Daoy (cell line): ENCODE measurements at places on chromosomes 7 and 10. TPM values are rescaled to one million over a fixed set of nuclear protein-coding genes. Genes with fewer than 3 reads are reported as not detected.
A peak's percentile ranks its signal among the peaks of the same experiment; 100 is the strongest.

The EXOSC1 gene
- 37.7 and 49.1 TPM in 2 replicates for total RNA-seq

The AGMO gene
- 0.06 TPM in 1 of 2 replicates, not detected in the other for total RNA-seq

The HPS6 gene
- total RNA-seq = 16.0 and 19.7 TPM in 2 replicates

DNA sequence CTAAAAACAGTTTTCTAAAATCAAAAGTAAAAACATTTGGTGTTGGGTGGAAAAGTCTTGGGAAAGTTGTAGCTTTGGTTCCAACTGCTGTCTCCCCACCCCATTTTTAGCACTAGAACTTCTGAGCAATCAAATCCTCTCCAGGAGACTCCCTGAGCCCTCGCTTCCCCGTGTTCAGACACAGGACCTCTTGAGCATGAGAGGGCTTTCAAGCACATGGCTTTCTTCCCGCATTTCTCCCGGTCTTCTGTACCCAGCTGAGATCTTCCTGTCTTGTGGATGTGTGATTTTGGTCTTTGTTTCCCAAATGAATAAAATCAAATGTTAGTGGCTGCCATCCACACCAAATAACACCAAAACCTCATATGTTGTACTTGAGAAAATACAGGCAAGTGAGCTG, 5.0 kb downstream of the CXCL12 start:
- DNase-seq = no peak

The SH3PXD2A gene
- total RNA-seq = 3.4 and 4.1 TPM in 2 replicates

DNA sequence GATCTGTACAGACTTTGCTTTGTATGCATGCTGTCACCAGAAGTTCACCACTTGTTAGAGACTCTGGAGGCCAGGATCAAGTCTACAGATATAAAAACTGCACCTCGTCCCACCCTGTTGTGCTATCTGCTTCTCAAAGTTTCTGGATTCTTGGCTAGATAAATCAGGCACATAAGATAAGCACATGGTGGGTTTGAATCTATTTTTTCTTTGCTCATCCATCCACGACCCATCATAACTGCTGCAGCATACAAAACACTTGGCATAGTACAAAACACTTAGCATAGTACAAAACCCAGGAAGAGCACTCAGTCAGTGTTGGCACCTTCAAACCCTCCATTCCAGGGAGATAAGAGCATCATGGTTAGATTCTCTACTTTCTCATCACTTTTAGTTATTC, 42.4 kb upstream of the ANKRD1 start:
- DNase-seq = no peak

The PDZD7 gene
- total RNA-seq = 0.42 and 0.51 TPM in 2 replicates

DNA sequence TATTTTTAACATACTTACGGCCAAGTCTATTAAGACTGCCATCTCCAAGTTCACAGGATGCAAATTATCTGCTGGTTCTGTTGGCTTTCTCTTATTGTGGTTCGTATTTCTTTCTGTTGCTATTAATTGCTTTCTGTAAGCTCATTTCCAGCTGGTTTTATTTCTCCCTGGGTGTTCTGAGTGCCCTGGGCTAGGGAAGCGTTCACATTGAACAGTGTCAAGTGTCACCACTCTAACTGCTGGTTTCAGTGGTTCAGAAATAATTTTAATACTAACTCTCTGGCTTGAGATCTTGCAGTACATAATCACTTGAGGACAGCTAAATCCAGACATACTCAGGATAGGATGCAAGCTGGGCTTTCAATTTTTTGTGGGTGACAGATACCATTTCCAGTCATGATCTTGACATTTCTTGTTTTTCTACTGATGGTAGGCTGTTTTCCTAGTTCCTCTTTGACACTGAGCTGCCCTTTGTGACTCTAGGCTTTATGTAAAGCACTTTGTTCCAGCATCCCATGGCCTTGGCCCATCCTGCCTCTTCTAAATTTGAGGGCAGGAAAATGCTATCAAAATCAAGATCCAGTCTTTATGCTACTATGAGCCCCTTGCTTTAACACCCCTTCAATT, 117.6 kb downstream of the SNX13 start:
- DNase-seq = no peak

The ADRB1 gene
- not detected in 2 replicates for total RNA-seq

DNA sequence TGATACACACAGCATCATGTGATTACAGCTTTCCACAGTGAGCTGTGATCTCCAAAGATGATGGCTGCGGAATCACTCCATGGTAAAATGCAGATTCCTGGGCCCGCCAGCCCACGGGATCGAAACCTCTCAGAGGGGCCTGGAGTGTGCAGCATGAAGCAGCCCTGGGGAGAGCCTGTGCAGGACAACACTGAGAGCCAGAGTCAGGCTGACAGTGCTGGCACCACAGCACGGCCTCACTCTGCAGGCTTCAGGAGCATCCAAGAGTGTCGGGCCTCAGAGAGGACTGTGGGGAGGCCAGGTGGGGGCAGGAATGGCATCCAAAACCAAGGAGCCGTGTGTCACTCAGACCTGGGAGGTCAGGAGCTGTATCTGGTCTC, 533.4 kb downstream of the TCERG1L start:
- no peak for DNase-seq

GRCh38 chr10:118742032-118742431, 12.7 kb downstream of the CACUL1 start:
- no peak for DNase-seq

The ZNF503 gene
- total RNA-seq = 3.7 and 5.7 TPM in 2 replicates

GRCh38 chr10:5553400-5554170, 28.8 kb downstream of the CALML3 start:
- DNase-seq = peak; percentile 57

- no peak for DNase-seq
Measured at GRCh38 chr10:15027741-15028140, 16.0 kb upstream of the OLAH start.

DNA sequence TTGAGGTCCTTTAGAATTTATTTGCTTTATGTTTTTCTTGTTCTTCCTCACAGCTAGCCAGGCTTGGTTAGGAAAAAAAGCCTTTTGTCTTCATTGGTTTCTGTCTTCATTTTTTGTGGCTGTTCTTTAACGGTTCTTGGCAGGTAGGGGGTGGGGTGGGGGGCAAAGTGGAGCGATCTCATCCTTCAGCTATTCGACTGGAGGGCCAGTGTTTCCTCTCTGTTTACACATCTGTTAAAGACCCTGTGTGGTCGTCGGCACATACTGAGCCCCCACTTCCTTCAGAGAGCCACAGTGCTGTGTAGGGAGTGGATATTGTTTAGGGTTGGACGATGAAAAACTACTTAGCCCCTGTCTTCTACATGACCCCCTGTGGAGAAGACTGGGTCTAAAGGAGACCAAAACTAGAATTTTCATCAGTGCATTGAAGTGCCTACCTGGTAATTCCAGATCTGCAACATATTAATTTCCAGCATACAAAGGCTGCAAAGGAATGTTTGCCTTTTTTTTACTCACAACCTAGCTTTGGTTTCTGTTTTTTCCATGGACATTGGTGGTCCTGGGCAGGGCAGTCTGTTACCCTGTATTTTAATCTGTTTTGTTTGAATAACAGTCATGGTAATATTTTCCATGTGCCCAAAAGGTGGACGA, 29.0 kb downstream of the PRPF18 start:
- peak; percentile 25 for DNase-seq

The UFSP1 gene
- 4.8 and 6.1 TPM in 2 replicates for total RNA-seq

DNA sequence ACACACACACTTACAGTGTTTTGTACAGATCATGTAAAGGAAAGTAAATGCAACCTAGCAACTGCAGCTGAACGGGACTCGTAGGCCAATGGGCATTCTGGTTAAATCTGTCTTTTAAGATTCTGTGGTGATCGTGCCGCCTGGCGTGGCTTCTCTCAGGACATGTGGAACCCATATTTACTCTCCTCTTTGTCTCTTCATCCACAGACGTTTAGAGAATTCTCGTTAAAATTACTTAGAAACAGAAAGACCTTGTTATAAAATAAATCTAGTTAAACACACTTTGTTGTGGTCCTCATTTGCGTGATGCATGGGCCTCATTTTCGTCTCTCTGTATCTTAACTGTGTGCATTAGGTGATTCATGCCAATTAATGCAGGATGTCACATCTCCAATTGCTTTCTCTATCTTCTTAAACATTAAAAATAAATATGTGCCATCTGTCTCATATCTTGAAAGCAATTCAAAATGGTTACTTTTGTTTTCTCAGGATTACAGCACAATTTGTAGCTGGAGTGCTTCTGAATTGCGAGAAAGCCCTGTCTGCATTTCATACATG, 11.5 kb downstream of the KLF6 start:
- no peak for DNase-seq

DNA sequence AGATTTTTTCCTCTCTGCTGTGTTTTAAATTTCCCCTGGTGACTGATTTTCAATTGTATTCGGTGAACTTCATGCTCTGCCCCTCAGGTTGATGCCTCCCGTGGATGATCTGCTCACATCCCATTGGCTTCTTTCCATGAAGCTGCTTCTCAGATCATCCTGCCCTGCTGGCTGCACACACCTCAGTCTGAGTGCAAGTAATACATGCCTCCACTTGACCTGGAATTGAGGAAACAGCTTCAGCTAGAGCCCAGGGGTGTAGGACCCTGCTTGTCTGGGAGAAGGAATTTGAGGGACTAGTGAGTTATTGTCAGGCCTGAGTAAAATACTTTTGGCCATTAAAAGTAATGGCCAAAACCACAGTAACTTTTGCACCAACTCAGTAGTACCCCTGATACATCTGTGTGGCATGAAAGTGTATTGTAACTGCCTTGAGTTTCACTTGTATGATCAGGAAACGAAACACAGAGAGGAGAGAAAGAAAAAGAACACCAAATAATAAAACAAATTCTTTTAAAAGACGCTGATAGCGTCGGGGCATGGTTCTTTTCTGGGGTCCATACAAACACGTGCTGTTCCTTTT, 49.4 kb downstream of the SPAM1 start:
- no peak for DNase-seq

DNA sequence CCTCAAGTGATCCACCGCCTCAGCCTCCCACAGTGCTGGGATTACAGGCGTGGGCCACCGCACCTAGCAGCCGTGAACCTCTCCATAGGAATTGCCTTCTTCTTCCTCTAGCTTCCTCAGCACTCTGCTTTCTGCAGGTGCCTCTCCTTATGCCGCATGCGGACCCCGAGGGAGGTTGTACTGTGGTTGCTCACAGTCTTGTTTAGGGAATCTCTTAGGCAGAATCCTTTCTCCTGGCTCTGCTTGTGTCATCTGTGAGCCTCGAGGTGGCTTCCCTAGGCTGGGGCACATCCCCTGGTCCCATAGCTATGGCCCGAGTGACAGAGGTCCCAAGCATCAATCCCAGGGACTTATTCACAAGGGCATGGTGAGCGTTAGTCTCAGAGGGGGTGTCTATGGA, 33.2 kb upstream of the GIMAP8 start:
- DNase-seq = no peak

The TDRD1 gene
- 0.06 TPM in 1 of 2 replicates, not detected in the other for total RNA-seq

DNA sequence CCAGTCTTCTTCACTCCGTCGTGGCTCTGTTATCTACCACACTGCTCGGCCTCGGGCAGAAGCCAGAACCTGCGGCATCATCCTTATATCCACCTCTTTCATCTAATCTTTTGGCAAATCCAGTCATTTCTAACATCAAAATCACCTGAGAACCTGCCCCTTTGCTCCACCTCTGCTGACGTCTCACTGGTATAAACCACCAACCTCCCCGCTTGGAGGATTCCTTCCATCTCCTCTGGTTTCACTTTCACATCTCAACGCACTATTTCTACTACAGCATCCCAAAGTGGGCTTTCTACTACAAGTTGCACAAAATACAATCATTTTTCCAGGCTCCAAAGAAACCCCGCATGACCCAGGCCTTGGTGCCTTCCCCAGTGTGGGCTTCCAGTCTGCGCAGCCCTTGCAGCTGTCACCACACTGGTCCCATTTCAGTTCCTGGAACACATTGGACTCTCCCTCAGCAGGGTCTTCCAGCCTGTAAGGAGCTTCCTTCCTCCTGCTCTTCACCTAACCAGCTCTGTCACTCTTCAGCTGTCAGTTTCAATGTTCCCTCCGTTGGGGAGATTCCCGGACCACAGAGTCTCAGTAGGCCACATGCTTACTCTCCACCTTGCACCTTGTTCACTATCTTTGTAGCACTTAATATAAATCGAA, 85.0 kb downstream of the PRKCQ start:
- peak; percentile 22 for DNase-seq

DNA sequence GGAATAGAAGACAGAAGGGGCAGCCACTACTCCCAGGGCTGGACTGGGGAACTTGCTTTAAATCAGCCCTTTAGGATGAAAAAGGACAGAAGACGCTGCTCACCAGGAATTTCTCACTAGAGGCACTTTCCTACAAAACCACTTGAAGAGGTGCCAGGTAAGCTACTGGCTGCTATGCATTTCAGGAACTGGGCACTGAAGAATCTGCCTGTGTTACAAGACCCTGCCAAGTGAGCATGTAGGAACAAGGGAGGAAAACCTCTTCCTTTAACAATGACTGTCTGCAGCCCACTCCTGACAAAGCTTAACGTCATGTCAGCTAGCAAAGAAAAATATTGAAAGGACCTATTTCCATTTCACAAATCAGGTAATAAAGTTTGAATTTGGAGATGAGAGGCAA, 5.8 kb upstream of the AGMO start:
- DNase-seq = no peak

- no peak for DNase-seq
Measured at GRCh38 chr7:69018200-69018599, 580.1 kb upstream of the AUTS2 start.

The PAX4 gene
- total RNA-seq = not detected in 2 replicates

DNA sequence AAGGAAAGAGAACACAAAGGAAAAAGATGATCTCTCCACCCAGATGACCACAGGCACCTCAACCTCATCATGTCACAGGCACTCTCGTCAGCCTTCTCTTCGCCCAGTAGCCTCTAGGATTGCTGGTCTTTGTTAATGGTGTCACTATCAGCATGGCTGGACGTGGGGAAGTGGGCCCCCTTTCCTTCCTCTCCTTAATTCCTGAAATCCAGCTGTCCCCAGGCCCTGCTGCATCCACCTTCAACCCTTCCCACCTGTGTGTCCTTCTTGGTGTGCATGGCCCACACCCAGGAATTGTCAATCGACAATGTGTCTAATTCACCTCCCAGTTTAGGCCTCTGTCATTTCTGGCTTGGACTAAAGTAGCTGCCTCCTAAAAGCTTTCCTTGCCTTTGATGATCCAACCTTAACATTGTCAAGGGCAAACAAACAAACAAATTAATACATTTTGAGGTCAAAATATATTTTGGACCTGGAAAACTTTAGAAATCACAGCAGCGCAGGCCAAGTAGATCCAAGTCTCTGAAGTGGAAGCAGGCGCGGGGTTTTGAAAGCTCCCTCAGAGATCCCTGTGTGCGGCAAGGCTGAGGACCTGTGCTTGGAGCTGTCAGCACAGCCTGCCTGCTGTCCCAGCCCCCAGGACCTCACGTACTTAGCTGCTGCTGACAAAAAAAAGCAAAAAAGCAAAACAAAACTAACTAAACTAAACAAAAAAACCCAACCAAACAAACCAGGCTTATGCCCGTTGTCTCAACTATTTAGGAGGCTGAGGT, 193.3 kb upstream of the LYZL2 start:
- no peak for DNase-seq

The TSPAN13 gene
- total RNA-seq = 33.7 and 35.5 TPM in 2 replicates
